Inflammatory macrophage treated with lipopolysaccharide for 1 hour (primary cell): ENCODE measurements at places on chromosomes 7 and 10.
A peak's percentile ranks its signal among the peaks of the same experiment; 100 is the strongest.

- DNase-seq: no peak
Measured at GRCh38 chr7:26485367-26485934, 193.8 kb downstream of the SNX10 start.

DNA sequence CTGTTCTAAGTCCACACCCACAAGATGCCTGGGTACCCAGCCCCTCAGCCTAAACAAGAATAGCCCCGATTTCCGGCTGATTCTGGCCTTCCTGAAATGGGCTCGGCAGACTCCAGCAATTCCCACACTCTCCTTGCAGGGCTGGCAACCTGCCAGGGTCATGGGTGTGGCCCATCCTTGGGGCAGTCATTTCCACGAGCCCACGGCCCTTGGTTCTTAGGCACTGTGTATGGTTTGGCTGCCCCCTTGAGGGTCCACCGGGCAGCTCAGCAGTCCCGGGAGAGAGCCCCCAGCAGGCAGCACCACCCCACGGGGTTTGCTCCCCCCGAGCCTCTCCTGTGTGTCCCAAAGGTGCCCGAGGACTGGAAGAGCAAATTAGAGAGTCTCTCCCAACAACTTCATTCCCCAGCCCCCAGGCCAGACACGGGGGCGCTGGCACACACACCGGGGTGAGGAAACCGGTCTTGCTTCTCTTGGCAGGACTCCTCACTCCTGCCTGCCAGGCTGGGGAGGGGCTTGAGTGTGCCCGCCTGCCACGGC, 142.2 kb downstream of the EMX2 start:
- no peak for DNase-seq

DNA sequence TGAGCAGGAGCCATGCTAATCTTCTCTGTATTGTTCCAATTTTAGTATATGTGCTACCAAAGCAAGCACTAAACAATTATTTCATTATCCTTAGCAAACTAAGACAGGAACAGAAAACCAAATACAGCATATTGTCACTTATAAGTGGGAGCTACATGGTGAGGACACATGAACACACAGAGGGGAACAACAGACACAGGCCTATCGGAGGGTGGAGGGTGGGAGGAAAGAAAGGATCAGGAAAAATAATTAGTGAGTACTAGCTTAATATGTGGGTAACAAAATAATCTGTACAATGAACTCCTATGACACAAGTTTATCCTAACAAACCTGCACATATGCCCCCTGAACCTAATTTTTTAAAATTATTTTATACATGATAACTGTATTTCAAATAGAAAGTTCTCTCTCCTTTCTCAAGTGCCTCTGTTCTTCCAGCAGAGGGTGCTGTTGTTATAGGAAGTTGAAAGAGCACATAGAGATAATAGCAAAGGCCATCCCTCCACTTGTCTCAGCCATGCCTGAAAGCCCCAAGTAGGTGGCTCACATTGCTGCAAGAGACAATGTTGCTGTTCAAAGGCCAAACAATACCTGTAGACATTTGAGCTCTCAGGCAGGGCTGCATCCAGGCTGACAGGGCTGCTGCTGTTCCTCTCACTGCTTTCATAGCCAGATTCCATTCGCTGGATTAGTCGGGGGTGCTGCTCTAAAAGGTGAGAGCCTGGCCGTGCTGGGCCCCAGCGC, 33.4 kb upstream of the PPP3CB start:
- peak; percentile 73 for DNase-seq

GRCh38 chr7:37196676-37197075, 252.0 kb downstream of the ELMO1 start:
- DNase-seq: no peak

- no peak for DNase-seq
Measured at GRCh38 chr7:33900501-33900900, 4.8 kb upstream of the BMPER start.

GRCh38 chr10:102596506-102596971, 47.7 kb upstream of the TRIM8 start:
- DNase-seq: peak; percentile 39

GRCh38 chr7:129886818-129887186, 66.0 kb downstream of the UBE2H start:
- no peak for DNase-seq

GRCh38 chr10:88038268-88038667, 174.8 kb downstream of the PTEN start:
- no peak for DNase-seq

DNA sequence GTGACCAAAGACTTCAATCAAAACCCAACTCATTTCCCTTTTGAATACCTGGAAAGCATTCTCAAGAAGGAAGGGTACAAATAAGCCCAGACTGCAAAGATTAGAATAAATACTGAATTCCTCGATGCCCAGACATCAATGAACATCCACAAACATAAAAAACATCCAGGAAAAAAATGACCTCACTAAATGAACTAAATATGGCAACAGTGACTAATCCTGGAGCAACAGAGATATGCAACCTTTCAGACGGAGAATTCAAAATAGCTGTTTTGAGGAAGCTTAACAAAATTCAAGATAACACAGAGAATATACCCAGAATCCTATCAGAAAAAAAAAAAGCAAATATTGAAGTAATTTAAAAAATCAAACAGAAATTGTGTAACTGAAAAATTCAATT, 43.2 kb downstream of the PCLO start:
- no peak for DNase-seq

- DNase-seq: no peak
Measured at GRCh38 chr10:132239126-132240031, 52.6 kb downstream of the DPYSL4 start.

GRCh38 chr7:1895664-1896515, 225.8 kb downstream of the ELFN1 start:
- no peak for DNase-seq

- DNase-seq: no peak
Measured at GRCh38 chr10:114110174-114110972, 63.6 kb downstream of the CCDC186 start.

GRCh38 chr7:97006816-97007582, 1.6 kb downstream of the DLX6 start:
- DNase-seq: no peak

DNA sequence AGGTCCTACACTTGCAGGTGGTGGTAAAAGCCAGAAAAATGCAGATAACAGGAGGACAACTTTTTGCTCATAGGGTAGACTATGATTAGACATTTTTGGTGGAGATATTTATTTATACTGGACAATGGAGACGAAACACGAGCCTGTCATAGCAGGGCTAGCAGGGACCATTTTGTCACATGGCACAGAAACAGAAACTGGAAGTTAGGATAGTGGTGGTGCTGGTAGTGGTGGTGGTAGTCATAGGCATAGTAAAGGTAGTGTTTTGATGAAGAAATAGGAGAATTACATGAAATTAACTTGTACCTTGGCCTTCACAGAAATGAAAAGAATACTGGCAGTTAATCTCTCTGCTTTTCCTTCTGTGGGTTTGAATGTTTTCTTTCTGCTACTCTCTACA, 8.8 kb upstream of the MGAM start:
- DNase-seq: no peak

DNA sequence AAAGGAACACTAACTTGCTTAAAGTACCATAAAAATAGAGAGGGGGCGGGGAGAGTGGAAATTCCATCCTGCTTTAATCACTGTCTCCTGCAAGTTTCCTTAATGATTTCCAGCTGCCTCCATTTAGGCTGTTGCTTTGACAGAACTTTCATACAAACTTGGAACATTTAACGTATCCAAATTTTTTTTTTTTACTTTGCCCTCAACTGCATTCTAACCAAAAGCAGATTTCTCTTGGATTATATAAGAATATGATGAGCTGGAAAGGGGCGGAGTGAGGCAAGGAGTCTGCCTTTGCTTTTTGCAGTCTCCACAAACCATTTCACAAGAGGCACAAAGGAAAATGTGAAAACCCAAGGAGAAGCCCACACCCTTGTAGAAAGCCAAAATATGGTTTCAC, 46.6 kb upstream of the COL1A2 start:
- no peak for DNase-seq

DNA sequence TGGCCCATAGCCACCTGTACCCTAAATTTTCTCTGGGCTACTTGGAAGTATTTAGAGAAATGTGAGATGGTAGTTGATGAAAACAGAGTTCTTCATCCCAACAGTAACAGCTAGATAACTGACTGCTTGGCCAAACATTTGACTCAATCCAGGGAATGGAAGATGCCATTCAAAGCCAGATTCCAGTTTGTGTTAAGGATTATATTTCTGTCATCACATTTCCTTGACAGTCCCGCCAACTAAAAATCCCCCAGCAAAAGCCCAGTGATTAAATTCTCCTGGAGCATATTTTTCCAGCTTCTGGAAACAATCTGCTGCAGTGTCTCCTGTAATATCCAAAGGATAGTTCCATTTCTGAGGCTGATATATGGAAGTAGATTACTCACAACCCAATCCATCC, 45.4 kb upstream of the PTN start:
- DNase-seq: no peak

- DNase-seq: peak; percentile 60
Measured at GRCh38 chr10:86411281-86411841, 44.8 kb upstream of the GRID1 start.

- DNase-seq: no peak
Measured at GRCh38 chr7:126659124-126659523, 593.6 kb downstream of the GRM8 start.

- DNase-seq: no peak
Measured at GRCh38 chr10:89371987-89372386, 5.9 kb upstream of the IFIT1B start.

- no peak for DNase-seq
Measured at GRCh38 chr7:73890555-73891147, 29.7 kb downstream of the TMEM270 start.

DNA sequence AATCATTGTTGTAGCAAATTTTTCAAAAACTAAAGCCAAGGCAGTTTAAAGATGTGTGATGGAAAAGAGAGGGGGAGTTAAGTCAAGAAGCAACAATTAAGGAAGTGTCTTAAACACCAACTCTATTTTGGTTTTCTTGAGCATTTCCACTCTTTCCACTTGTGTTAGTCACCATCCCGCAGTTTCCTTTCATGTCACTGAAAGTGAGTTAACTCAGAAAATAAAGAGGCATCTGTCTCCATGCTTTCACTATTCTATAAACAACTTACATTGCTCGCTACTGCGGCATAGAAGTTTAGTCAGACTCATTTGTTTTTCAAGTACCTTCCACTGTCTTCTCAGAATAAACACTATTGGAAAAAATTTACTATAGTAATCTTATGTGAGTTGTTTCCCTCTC, 284.9 kb upstream of the SEMA3D start:
- peak; percentile 64 for DNase-seq

DNA sequence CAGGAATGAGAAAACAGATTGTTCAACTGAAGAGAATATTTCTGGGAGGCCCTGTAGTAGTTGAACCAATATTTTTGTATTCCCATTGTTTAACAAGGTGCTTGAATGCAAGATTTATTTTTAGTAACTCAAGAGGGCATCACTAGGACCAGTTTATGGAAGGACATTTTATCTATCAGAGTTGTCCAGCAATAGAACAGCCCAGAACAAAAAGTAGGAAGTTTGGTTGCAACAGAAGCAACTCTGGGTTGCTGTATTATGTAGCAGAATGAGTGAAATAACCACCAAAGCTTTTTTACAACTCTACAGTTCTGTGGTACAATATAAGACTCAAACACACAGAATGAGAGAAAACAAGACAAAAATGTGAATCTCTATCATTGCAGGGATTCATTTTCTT, 34.7 kb downstream of the CPED1 start:
- DNase-seq: peak; percentile 37

- DNase-seq: peak; percentile 67
Measured at GRCh38 chr10:133260895-133261725, 15.6 kb downstream of the ADAM8 start.

- no peak for DNase-seq
Measured at GRCh38 chr7:82410461-82410860, 33.1 kb downstream of the CACNA2D1 start.

GRCh38 chr7:79317728-79318127, 135.7 kb downstream of the MAGI2 start:
- no peak for DNase-seq

GRCh38 chr10:122407375-122408125, 33.0 kb downstream of the PLEKHA1 start:
- DNase-seq: peak; percentile 59

DNA sequence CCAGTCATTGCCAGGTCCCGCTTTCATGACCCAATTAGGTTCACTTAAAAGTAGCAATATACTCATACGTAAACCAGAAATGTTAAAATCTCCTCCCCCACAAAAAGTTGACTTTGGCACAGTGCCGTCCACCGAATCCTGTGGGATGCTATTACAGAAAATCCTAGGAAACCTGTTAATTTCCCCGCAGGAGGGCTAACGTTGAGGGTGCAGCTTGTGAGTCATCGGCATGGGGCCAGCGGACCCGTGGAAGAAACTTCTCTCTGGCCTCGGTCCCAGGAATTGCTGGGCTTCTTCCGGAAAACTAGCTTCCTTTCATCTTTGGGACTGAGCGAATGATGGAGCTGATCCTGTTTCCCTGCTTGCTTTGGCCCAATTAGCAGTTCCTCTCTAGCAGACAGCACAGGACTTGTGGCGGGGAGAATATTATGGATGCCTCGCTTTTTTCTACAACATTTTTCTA, 13.5 kb downstream of the CRYGN start:
- no peak for DNase-seq

- no peak for DNase-seq
Measured at GRCh38 chr7:143905509-143905908, 3.5 kb upstream of the TCAF1 start.

- no peak for DNase-seq
Measured at GRCh38 chr10:16570731-16571130, 49.1 kb upstream of the C1QL3 start.

- peak; percentile 2 for DNase-seq
Measured at GRCh38 chr7:138842111-138842510, 44.1 kb upstream of the ATP6V0A4 start.

DNA sequence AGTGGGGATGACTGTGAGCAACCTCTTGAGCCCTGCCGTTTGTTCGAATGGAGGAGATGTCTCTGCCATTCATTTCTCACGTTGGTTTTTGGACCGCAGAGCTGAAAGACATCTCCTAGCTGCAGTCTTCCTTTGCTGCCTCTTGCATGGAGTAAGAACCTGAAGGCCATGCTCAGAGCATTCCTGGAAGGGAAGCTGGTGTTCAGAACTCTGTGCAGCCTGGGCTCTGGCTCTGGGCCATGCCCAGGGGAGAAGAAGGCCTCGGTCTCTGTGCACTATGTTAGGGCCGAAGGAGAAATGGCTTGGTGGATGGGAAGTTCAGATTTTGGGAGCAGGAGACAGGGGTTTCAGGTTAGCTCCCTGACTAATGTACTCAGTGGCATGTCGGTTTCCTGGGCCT, 22.9 kb downstream of the SFTPD start:
- no peak for DNase-seq

GRCh38 chr10:113007821-113008220, 57.8 kb downstream of the TCF7L2 start:
- DNase-seq: no peak

DNA sequence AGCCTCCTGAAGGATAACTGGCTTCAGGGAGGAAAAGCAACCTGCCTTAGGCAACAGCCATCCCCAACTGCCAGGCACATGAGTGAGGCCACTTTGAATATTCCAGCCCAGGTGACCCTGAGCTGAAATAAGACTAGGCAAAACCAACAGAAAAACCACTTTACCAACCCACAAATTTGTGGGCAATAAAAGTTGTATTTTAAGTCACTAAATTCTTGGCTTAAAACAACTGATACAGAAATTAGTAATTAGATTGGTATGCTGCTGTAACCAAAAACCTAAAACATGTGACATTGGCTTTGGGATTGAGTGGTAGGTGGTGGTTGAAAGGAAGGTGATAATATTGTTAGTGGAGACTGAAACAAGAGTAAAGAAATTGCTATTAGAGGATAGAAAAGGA, 39.9 kb downstream of the ABCB4 start:
- DNase-seq: no peak
